ENCODE measurements at places on chromosomes 5 and 9.

DNA sequence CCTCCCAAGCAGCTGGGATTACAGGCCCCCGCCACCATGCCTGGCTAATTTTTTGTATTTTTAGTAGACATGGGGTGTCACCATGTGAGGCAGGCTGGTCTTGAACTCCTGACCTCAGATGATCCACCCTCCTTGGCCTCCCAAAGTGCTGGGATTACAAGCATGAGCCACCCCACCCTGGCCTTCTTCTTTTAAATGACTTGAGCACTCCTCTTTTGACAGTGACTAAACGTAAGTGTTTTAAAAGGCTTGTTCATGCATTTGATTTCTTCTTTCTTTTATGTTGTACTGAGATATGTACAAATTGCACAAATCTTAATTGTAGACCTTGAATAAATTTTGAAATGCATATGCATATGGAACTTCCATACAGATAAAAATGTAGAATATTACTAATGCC is 337.9 kb downstream of the CETN3 start:
- no peak for DNase-seq

DNA sequence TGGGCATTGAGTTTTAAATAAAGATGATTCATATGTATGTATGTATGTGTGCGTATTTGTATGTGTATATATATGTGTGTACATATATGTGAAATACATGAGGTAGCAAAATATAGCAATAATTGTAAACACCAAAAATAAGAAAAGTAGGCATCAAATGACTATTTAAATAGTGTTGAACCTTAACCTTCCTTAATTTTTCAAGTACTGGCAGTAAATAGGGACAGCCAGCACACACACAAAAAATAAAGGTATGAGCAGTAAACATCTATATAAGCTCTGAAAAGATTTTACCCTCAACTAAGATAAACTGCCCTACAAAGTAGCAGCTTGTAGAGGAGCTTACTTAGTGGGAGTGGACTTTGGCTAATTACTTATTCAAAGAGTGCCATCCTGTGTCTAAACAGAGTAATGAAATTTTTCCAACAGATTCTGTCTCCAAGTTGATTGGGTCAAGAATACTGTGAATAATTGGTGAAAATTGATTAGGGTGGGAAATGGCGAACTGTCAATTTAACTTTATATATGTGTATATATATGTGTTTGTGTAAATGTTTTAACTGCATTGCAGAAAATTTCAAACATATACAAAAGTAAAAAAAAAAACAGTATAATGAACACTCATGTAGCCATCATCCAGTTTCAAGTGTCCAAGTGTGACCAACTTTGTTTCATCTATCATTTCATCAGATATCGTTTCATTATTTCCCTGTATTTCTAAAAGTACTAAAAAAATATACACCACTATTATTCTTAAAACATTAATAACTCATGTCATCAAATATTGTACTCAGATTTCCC is 2.0 kb upstream of the ADAMTS6 start:
- no peak for DNase-seq

- no peak for DNase-seq
Measured at GRCh38 chr5:173642895-173643481, 26.5 kb upstream of the BOD1 start.

- DNase-seq: no peak
Measured at GRCh38 chr9:14418301-14418940, 104.5 kb upstream of the NFIB start.

DNA sequence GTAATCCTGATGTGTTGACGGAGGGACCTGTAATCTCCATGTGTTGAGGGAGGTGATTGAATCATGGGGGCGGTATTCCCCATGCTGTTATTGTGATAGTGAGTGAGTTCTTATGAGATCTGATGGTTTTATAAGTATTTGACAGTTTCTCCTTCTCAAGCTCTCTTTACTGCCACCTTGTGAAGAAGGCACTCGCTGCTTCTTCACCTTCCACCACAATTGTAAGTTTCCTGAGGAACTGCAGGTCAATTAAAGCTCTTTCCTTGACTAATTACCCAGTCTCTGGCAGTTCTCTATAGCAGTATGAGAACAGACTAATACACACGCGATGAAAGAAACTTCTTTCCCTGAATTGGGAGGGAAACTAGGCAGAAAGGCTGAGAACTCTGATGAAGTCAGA is 141.1 kb upstream of the RAD23B start:
- no peak for DNase-seq

- DNase-seq: no peak
Measured at GRCh38 chr5:120901199-120901598, 437.1 kb downstream of the PRR16 start.

GRCh38 chr5:73996151-73996755 is 370.3 kb downstream of the ARHGEF28 start:
- DNase-seq: no peak

DNA sequence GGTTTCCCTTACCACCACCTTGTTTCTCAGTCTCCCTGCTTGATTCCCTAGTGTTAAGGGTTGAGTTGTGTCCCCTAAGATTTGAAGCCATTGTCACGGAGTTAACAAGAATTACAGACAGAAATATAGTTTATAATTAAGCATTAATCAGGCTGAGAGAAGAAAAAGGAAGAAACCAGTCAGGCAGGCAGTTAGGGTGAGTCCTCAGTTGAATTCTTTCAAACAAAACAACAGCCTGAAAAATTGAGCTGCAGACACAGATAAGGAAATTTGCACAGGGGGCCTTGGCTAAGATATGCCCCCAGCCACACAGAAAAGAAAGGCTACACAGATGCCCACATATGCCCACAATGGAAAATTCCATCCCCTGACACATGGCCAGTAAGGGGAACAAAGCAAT is 111.7 kb upstream of the RAI14 start:
- DNase-seq: no peak

GRCh38 chr5:73411936-73412596 is 36.5 kb downstream of the FOXD1 start:
- no peak for DNase-seq

DNA sequence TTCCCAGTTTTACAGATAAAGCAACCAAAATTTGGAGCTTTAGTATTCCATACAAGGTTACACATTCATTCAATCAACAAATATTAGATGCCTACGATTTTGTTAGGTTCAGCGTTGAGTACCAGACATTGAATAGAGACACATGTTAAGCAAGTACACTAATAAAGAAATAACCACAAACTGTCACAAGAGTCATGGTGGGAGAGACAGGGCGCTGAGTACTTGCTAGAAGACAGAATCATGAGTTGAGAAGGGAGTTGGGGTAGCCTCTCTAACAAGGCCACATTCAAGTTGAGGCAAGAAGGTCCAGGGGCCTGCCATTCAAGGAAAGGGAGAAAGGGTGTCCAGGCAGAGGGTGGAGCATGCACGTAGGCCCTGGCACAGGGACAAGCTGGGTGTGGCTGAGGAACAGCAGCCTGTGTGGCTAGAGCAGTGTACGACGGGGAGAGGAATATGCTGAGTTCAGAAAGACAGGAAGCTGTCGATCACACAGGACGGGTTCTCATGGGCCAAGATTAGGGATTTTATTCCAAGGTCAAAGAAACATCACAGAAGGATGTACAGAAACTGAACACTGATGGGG is 17.0 kb downstream of the CDK5RAP2 start:
- DNase-seq: no peak

Measured in stimulated activated naive CD4-positive, alpha-beta T cell treated with Interleukin-2 at 50 U/mL for 16 hours (primary cell).